ENCODE measurements at places on chromosomes 16 and 17. TPM values are rescaled to one million over a fixed set of nuclear protein-coding genes. Genes with fewer than 3 reads are reported as not detected.

DNA sequence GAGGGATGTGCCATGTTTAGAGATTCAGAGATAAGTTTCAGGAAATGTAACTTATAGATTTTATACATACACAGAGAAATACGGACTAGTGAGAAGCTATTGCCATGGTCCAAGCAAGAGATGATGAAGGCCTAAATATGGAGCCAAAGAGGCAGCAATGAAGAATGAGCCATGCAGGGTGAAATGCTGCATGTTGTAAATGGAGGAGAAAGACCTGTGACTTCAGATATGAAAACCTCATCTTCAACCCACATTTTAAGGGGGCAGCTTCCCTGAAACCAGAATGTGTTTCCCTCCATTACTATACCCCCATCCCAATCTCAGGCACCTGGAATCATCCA is 2.9 kb downstream of the CCL2 start:
- no peak for DNase-seq

- no peak for DNase-seq
Observed at GRCh38 chr16:2171601-2172178, 16.1 kb downstream of the TRAF7 start.

Gene SLC47A2
- total RNA-seq = not detected

GRCh38 chr17:7862692-7863437 is 5.1 kb downstream of the CYB5D1 start:
- peak; percentile 41 for DNase-seq

Data from CD4-positive, CD25-positive, alpha-beta regulatory T cell (primary cell).